ENCODE measurements at places on chromosomes 6 and 20. TPM values are rescaled to one million over a fixed set of nuclear protein-coding genes. Genes with fewer than 3 reads are reported as not detected.

VNN1 gene
- total RNA-seq, result not detected

MYCT1 gene
- total RNA-seq, result 148 TPM

FAM210B gene
- 51.9 TPM for total RNA-seq

GTPBP2 gene
- total RNA-seq, result 38.5 TPM

MUC21 gene
- not detected for total RNA-seq

MYLK2 gene
- total RNA-seq, result 0.40 TPM

GGTLC1 gene
- total RNA-seq, result not detected

IRAK1BP1 gene
- 3.0 TPM for total RNA-seq

SYS1 gene
- total RNA-seq, result 35.7 TPM

DLL1 gene
- total RNA-seq, result 1.8 TPM

BPI gene
- not detected for total RNA-seq

L3MBTL3 gene
- total RNA-seq, result 68.6 TPM

CDH26 gene
- 0.07 TPM for total RNA-seq

PSMB9 gene
- 53.5 TPM for total RNA-seq

NRSN1 gene
- total RNA-seq, result not detected

EGFL8 gene
- 1.3 TPM for total RNA-seq

DPPA5 gene
- total RNA-seq, result not detected

OPRM1 gene
- not detected for total RNA-seq

C6orf58 gene
- total RNA-seq, result not detected

NUDT3 gene
- 37.1 TPM for total RNA-seq

OR12D3 gene
- not detected for total RNA-seq

NPBWR2 gene
- total RNA-seq, result not detected

All from pulmonary artery endothelial cell (primary cell).